ENCODE measurements at places on chromosomes 1 and 21. TPM values are rescaled to one million over a fixed set of nuclear protein-coding genes. Genes with fewer than 3 reads are reported as not detected.

The RAB42 gene
- 0.21 TPM for total RNA-seq

The TMEM61 gene
- total RNA-seq, result 9.0 TPM

The LCE3E gene
- 0.48 TPM for total RNA-seq

The TMEM200B gene
- 2.9 TPM for total RNA-seq

The FABP3 gene
- not detected for total RNA-seq

The NBPF12 gene
- total RNA-seq, result 7.5 TPM

The CLDN19 gene
- total RNA-seq, result not detected

The UBIAD1 gene
- total RNA-seq, result 7.2 TPM

The NCF2 gene
- 52.6 TPM for total RNA-seq

The CA6 gene
- not detected for total RNA-seq

The FMO5 gene
- 1.2 TPM for total RNA-seq

The SHC1 gene
- total RNA-seq, result 365 TPM
